CD8-positive, alpha-beta T cell (primary cell): ENCODE measurements at places on chromosomes 1 and 21. TPM values are rescaled to one million over a fixed set of nuclear protein-coding genes. Genes with fewer than 3 reads are reported as not detected.

Gene CACNA1S
- not detected for total RNA-seq

DNA sequence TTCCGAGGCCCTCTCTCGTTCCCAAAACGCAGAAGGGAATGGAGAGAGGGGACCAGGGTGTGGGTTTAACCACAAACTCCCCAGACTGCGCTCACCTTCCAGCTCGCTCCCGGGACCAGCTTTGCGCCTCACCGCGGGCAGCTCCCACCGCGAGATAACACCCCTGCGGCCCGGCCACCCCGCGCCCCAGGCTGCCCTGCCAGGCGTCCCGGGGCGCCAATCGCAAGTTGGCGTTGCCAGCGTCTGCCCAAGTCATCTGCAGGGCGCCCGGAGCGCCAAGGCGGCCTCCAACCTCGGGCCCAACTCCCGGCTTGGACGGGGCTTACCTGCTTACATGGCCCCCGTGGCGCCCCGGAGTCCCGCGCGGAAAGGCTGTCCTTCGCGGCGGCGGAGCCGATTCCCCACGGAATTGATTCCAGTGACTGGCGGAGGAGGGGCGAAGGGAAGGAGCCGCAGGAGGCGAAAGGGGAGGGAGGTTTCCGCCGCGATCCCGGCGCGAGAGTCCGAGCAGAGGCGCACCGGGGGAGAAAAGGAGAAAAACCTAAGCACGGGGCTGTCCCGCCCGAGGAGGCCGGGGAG lies 456 bp downstream of the PTPN14 start:
- DNase-seq = no peak

Gene FCAMR
- not detected for total RNA-seq

DNA sequence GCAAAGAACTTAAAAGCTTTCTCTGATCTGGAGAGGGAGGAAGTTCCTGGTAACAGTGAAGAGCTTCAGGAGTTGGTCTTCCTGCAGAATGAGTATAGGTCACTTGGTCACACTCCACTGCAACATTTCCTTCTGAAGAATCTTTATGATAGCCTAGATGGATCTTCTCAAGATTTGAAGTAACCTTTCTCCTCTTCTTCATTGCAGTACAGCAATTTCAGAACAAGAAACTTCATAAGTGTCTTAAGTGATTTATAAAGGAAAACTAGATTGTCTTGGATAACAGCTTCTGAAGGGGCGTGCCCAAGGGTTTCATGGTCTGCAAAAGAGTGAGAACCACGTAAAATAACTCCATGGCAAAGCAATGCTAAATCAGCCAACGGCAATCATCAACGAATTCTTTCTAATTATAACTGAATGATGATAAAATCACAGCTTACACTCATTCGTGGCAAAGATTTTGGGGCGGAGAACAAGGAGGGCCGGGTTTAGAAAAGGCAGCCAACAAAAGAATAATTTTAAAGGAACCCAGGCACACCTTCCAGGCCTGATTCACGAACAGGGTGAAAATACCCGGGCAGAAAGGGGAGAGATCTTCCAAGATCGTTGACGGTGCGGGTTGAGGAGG lies 53.9 kb upstream of the ASPM start:
- DNase-seq = no peak

DNA sequence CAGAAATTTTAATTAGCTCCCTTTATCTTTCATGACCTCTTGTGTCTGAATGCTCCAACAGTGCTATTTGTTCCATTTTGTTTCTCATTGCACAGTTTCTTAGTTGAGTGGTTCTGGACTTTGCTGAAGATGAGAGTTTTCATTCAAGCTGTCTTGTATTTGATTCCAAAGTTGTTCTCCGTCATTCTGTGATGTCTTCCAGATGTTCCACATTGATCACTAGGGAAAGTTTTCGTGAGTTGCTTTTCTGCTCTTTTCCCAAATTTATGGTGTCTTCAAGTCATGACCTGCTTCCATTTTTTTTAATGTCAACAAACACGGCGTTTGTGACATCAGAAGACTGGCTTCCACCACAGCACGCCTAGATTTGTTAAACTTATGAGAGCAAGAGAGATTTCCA lies 575.5 kb downstream of the MRPL39 start:
- no peak for DNase-seq

GRCh38 chr1:158199849-158200248 lies 19.2 kb downstream of the CD1D start:
- DNase-seq = no peak

Gene DNAJC6
- total RNA-seq = 1.9 TPM

GRCh38 chr1:183470961-183471742 lies 1.1 kb upstream of the SMG7 start:
- peak; percentile 88 for DNase-seq

DNA sequence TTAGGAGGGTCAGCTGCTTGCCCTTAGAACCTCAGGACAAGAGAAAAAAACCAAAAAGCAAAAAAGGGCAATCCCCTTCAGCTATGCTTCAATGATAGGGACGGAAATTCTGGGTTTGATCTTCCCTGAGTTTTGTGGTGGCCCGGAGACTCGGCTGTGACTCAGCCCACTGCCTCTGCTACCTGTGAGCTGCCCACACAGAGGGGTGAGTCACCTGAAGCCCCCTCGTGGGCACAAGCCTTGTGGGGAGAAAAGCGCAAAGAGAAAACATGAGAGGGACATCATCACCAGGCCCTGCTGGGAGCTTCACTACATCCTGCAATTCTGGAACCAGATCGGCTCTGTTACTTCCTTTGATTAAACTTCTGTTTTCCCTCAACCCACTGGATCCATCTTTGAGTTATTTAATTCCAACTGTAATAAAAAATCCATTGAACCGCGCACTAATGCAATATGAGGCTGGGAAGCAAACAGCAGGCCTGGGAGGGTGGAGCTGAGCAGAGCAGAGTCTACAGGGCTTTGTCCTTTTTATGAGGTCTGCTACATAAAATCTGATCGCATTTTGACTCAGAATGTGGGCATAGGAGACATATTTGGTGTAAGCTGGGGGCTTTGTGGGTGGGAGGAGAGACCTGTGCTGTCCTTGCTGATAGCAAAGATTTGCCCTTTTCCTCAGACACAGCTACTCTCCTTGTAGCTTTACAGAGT lies 58.7 kb upstream of the STUM start:
- DNase-seq = no peak

GRCh38 chr1:234839663-234840062 lies 229.7 kb upstream of the IRF2BP2 start:
- DNase-seq = no peak

Gene GPR37L1
- not detected for total RNA-seq

Gene NT5C1A
- 0.31 TPM for total RNA-seq

DNA sequence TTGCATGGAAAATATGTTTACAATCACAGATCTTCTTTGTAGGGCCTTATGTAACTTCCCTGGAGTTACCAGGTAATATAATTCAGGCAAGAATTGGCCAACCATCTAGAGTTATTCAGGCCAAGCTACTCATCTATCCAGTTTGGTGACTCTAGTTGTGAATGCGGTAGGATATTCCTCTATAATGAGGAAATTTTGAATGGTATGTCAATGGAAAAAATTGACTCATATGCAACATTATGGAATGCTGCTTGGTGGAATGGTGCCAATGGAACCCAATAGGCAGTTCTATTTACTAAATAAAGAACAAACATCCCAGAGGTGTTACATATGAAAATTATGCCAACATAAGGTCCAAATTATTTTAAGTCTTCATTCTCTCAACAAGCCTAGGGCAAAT lies 5.6 kb upstream of the TNFSF18 start:
- DNase-seq = no peak

Gene SUSD4
- total RNA-seq = 2.2 TPM

DNA sequence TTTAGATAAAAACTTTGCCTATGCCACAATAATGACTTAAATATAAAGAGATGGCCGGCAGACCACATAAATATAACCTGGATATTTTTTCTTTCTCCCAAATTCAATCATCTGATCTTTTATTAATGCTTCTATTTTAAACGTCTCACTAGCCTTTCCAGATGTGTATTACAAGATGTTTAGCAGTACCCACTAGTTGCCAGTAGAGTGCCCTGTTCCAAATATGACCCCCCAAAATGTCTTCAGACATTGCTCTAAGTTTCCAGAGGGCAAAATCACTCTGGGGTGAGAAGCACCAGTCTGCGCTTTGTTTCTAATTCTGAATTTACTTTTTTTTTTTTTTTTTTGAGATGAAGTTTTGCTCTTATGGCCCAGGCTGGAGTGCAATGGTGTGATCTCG lies 268.1 kb downstream of the GRIK1 start:
- DNase-seq = no peak

GRCh38 chr1:105102371-105102770 lies 1352.7 kb downstream of the AMY1C start:
- DNase-seq = no peak

Gene NMNAT1
- 1.2 TPM for total RNA-seq

DNA sequence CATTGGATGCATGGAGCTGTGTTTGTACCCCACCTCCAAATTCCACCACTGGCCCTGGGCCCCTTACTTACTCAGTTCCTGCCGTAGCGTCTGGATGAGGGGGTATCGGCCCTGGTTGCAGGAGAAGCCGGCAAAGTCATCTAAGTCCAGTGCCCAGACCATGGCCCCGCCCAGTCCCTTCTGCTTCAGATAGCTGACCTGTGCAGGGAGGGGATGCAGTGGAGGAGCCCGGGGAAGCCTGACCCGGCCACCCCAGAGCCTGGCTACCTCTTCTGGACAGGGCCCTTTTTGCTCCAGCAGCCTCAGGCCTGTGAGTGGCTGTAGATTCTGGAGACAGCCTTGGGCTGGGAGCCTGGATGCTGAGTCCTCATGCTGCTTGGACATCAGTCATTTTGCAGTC lies 11.8 kb downstream of the CHIT1 start:
- no peak for DNase-seq

Gene SLC35F3
- not detected for total RNA-seq

- no peak for DNase-seq
Observed at GRCh38 chr1:115729756-115730155, 38.8 kb downstream of the CASQ2 start.

- DNase-seq = no peak
Observed at GRCh38 chr1:180181048-180181447, 26.4 kb downstream of the QSOX1 start.

Gene TPTE
- not detected for total RNA-seq

DNA sequence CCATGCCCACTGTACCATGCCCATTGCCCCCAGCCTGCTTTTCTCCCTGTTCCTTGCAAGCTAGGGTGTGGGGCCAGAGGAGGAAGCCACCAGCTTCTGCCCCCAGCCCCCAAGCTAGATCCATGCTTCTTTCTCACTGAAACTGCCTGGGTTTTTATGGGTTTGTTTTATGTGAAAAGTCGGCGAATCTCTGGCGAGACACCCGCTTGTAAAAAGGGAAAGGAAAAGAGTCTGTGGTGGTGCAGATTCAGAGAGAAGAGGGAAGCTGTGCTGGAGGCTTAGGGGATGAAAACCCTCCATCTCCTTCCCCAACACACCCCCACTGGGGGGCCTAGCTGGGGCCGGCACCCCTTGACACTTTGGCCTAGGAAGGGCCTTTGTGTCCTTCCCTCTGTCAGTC lies 26.2 kb downstream of the GRHL3 start:
- no peak for DNase-seq

Gene CYP4Z1
- not detected for total RNA-seq

GRCh38 chr1:181655756-181656155 lies 172.4 kb downstream of the CACNA1E start:
- DNase-seq = no peak

DNA sequence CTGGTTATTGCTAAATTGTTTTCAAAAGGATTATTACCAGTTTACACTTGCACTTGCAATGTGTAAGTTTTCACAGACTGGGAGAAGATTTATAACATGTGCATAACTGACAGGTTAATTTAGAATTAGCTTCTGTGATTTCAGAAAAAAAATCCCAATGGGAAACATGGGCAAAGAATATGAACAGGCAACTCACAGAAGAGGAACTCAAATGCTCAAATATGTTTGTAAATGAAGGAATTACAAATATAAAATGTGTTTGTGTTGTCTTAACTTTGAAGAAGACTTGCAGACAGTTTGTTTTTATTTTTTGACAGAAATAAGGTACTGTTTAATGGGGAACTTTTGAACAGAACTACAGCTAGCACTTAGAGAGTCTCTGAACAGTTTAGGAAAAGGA lies 8.4 kb downstream of the TSEN15 start:
- no peak for DNase-seq

GRCh38 chr1:78385744-78386462 lies 104.9 kb upstream of the PTGFR start:
- no peak for DNase-seq

GRCh38 chr1:228016653-228017355 lies 10.0 kb downstream of the WNT3A start:
- DNase-seq = no peak

Gene CD1D
- total RNA-seq = not detected

- no peak for DNase-seq
Observed at GRCh38 chr1:228913626-228914414, 178.5 kb downstream of the RHOU start.

DNA sequence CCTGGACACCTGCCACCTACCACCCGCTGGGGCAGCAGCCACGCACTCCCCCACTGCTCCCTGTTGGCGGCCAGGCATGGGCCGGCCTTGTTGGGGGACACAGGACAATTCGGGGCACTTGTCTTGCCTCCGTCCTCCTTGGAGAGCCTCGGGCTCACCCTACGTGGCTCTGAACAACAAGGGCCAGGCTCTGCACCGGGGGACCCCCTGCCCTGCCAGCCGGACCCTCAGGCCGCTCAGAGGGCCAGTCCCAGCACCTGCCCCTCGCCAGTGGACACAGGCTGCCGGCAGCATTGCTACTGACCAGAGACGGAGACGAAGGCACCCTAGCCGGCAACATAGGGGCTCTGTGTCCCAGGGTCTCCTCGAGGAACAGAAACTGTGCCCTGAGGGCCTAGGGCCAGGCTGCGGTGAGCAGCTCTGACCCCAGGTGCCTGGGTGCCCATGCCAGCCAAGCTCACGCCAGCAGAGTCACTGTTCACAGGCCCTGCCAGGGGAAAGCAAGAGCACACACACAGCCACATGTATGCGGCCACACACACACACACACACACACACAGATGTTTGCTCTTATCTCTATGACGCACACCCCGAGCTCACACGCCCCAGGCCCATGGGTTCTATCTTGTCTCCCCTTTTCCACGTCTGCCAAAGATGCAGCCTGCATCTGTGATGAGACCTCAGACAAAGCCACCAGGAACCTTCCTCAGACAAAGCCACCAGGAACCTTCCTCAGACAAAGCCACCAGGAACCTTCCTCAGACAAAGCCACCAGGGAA lies 45.9 kb downstream of the MORN1 start:
- no peak for DNase-seq

GRCh38 chr1:67335411-67335810 lies 27.7 kb downstream of the IL12RB2 start:
- DNase-seq = no peak

Gene SLC45A3
- 0.16 TPM for total RNA-seq

Gene CLSTN1
- total RNA-seq = 50.0 TPM

Gene EPHA8
- total RNA-seq = not detected

Gene MATN1
- total RNA-seq = 7.4 TPM

Gene MYBPH
- not detected for total RNA-seq

DNA sequence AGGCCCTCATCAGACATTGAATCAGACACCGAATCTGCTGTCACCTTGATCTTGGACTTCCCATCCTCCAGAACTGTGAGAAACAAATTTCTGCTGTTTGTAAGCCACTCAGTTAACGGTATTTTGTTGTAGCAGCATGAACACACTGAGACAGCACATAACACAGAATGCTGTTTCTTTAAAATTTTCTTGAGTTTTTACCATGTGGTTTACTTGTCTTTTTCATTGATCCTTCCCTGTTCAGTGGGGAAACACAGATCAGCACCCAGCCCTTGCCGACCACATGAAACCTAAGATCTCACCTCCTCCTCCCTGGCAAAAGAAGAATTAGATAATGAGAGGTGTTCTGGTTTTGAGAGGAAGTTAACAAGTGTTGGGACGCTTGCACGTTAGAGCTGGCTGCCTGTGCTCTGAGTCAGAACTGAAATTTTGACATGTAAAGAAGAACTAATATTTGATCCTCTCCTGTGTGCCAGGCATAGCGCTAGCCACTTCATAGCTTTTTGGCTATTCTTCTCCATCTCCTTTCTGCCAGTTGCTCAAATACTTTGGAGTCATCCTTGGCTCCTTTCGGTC lies 179.6 kb downstream of the DHRS3 start:
- DNase-seq = no peak
